K562 (cell line): ENCODE measurements at places on chromosomes 16 and 17.
A peak's percentile ranks its signal among the peaks of the same experiment; 100 is the strongest.

- DNase-seq: no peak
These were observed 46.8 kb downstream of the ZDHHC7 start for GRCh38 chr16:84964386-84965128.

DNA sequence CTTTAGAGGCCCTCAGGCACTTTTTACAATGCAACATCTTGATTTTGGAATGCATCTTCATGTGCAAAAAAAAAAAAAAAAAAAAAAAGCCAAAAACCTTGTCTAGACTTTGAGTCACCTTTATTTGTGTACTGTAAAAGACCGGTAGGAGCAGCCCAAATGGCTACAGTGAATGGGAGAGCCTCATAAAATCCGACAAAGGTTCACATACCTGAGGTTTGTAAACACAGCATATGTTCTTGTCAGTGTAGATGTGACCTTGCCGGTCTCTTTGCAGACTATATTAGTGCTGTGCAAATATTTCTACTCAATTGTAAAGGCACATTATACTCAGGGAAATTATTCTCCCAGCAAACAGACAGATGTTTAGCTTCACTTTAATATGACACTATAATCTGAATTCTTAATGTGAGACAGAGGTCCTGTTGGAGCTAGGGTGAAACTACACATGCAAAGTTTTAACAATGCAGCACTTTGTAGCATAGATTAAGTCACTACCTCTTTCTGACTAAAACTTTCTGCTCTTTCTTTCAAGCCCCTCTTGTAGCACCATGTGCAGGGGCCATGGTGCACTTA lies 211.3 kb downstream of the CA10 start:
- no peak for DNase-seq

DNA sequence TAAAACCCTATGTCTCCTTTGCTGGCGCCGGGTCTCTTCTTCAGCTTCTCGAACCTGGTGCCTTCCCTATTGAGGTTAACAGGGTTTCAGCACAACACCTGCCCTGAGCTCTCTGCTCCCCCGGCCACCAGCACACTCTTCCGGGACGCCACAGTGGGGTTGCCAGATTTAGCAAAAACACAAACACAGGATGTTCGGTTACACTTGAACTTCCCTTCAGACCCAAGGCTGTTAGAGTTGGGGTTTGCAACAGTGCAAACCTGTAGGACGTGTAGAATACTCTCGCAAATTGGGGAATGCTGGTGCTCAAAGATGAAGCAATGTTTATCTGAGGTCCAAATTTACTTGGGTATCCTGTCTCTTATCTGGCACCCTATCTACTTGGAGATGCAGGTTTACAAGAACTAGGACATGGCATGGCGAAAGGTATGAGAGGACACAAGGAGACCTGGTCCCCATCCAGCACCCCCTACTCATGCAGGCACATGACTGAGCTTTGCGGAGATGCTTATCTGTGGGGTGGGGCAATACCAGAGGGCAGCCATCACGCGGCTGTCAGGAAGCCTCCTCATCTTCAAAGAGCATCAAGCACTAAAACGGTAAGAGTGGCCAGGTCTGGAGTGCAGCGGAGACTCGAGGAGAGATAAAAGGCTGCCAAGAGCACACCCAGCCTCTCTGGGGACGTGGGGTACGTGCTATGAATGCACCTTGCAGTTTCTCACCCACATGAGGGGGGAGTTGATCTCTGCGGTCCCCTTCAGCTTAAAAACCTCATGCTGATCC lies 52.8 kb downstream of the SDK2 start:
- DNase-seq: no peak

- DNase-seq: peak; percentile 22
These were observed 4.3 kb downstream of the GDE1 start for GRCh38 chr16:19517424-19518089.

DNA sequence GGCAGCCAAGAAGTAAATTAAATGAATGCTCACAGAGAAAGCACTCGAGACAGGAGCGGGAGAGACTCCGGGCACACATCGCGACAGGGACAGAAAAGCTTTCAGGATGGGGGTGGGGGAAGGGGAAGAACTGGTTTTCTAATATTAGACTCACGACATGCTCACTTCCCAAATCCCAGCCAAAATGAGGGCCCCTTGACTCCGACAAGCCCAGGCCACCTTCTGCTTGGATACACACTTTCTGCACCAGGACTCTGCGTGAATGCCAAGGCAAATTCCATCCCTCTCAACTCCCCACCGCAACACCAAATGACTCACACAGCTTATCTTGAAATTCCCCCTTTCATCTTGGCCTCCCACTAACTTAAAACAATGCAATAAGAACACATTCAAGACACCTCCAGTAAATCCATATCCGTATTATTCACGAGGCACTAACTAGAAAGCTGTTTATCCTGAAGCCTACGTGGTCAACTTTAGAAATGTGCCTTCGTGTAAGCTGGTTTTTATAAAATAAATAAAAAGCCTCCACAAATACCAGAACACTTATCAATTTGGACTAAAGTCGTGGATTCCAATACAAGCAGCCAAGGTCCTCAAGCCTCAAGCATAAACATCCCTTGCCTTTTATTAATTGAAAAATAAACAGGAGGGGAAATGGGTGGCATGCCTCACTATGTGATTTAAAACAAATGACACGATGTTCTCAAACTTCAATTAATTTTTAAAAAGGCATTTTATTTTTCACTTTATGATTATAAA lies 46.1 kb downstream of the NXN start:
- DNase-seq: peak; percentile 22

DNA sequence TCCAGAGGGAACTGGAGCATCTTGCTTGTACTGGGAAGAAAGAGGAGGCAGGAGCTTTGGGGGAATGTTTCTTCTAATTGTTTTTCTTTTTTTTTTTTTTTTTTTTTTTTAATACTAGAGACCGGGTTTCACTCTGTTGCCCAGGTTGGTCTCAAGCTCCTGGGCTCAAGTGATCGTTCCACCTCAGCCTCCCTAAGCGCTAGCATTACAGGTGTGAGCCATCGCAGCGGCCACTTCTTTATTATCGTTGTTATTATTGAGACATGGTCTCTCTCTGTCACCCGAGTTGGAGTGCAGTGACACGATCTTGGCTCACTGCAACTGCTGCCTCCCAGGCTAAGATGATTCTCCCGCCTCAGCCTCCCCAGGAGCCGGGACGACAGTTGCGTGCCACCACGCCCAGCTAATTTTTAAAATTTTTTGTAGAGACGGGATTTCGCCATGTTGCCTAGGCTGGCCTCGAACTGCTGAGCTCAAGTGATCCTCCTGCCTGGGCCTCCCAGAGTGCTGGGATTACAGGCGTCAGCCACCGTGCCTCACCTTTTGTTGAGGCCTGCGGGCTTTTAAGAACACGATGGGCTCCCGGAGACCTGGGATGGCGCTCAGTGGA lies 137.3 kb upstream of the GSE1 start:
- no peak for DNase-seq

GRCh38 chr16:12300945-12301500 lies 324.5 kb downstream of the SNX29 start:
- no peak for DNase-seq

DNA sequence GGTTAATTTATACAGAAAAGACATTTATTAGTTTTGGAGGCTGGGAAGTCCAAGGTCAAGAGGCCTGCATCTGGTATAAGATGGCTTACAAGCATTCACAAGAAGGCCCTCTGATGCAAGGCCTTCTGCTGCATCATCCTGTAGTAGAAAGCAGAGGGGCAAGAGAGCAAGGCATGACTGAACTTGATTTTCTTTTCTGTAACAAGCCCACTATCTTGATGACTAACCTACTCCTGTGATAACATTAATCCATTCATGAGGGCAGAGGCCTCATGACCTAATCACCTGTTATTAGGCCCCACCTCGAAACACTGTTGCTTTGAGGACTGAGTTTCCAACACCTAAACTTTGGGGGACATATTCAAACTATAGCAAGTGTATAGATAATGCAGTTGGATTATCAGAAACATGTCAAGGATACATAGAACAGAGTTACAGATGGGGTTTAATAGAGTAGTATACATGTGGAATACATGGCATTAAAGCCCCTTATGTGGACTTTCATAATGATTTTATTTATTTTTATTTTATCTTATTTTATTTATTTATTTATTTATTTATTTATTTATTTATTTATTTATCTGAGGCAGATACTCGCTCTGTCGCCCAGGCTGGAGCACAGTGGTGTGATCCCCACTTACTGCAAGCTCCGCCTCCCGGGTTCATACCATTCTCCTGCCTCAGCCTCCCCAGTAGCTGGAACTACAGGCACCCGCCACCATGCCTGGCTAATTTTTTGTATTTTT lies 88.2 kb downstream of the CHD9 start:
- no peak for DNase-seq

GRCh38 chr17:44310609-44311376 lies 2.4 kb downstream of the RUNDC3A start:
- no peak for DNase-seq

GRCh38 chr16:27365142-27366089 lies 36.6 kb upstream of the IL21R start:
- DNase-seq: no peak

DNA sequence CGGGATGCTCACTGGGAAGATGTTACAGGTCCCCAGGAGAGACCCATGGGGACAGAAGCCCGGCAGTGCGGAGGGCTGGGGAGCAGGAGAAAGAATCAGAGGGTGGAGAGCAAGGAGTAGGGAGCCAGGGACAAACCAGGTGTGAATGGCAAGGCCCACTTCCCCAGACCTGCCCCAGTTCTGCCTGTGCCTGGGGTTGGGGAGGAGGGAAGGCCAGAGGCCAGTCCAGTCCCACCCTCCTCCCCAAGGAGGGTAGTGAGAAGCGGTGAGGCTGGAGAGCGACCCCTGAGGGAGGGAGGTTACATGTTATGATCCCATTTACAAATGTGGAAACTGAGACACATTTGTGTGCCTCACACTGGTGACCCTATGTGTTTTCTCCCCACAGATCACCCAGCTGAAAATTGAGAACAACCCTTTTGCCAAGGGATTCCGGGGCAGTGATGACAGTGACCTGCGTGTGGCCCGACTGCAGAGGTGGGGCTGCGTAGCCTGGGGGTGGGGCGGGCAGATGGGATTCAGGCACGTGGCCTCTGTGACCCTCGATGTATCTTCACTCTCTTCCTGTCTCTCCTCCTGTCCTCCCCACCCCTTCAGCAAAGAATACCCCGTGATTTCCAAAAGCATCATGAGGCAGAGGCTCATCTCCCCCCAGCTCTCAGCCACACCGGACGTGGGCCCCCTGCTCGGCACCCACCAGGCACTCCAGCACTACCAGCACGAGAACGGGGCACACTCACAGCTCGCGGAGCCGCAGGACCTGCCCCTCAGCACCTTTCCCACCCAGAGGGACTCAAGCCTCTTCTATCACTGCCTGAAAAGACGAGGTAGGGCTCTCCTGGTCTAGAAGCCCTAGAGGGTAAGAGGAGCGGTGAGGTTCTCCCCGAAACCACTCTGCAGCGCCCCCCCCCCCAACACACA lies 27.5 kb downstream of the TBX4 start:
- no peak for DNase-seq
